Stimulated activated CD4-positive, alpha-beta T cell treated with anti-CD3 and anti-CD28 coated beads, Interleukin-1b, Interleukin-23, amount 100 ng/mL, for 48 hours (primary cell): ENCODE measurements at places on chromosomes 2 and 18.

- no peak for DNase-seq
Observed at GRCh38 chr18:37361335-37362157, 204.1 kb downstream of the CELF4 start.

DNA sequence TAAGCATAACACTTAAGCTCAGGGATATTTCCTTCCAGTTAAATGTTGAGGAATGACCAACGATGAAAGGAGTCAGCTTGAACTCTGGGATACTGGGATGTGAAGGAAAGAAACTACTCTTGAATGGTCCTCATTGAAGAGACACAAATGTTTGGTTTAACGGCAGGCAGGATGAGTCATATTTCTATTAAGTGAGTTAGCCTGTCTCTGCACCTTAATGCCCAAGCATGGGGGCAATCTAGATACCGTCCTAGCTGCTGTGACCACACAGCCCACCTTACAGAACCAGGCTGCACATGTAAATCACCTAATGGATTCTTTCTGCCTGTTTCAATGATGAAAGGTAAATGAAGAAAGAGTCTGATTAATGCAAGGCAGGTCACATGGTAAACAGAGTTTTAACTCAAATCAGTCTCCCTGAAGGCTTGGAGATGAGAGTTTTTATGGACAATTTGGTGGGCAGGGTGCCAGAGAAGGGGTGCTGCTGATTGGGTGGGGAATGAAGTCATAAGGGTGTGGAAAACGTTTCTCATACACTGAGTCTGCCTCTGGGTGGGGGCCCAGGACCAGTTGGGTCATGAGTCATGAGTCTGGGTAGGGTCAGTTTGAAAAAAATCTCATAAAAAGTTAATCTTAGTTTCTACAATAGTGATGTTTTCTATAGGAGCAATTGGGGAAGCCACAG, 144.6 kb upstream of the MMADHC start:
- no peak for DNase-seq

DNA sequence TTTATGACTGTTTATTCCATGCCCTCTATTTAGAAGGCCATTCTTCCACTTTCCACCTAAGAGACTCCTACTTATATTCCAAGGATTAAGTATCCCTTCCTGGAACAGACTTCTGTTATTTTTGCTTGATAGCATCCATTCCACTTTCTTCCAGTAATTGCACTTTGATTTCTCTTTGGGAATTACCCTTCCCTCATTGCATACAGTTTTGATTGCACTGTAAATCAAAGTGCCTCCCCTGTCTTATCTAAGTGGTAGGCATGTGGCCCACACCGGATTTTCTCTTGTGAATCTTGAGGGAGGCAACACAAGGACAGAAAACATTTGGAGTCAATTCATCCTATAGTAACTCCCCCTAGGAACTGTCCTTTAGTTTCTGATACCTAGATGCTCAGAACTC, 120.4 kb downstream of the PDE11A start:
- DNase-seq = no peak

GRCh38 chr2:180730976-180731375, 249.4 kb upstream of the UBE2E3 start:
- no peak for DNase-seq

DNA sequence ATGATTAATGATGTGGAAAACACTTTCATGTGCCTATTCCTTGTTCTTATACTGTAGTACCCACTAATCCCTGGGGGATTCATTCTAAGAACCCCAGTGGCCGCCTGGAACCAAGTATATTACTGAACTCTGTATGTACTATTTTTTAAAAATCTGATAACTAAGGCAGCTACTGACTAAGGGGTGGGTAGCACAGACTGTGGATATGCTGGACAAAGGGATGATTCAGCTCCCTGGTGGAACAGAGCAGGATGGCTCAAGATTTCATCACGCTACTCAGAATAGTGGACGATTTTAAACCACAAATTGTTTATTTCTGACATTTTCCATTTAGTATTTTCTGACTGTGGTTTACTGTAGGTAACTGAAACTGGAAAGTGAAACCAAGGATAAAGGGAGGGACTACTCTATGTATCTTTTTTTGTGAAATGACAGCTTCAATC, 41.8 kb upstream of the CDC42EP3 start:
- no peak for DNase-seq

DNA sequence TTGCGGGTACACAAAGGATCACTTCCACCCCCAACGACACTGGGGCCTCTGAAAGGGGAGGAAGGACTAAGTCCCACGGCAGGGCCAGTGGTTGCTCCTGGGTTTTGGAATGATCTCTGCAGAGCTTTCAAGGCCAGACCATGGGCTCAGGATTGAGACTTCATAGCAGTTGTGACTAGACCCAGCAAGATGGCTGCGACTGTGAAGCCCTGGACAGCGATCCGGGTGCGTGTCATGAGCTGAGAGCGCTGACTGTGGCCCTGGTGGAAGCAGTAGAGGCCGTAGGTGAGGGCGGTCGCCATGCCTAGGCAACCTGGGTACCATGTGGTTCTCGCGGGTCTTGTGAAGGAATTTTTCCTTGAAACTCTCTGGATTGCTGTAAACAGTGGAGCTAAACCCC, 27.3 kb downstream of the NCL start:
- DNase-seq = no peak
